ENCODE measurements at places on chromosomes 4 and X.

DNA sequence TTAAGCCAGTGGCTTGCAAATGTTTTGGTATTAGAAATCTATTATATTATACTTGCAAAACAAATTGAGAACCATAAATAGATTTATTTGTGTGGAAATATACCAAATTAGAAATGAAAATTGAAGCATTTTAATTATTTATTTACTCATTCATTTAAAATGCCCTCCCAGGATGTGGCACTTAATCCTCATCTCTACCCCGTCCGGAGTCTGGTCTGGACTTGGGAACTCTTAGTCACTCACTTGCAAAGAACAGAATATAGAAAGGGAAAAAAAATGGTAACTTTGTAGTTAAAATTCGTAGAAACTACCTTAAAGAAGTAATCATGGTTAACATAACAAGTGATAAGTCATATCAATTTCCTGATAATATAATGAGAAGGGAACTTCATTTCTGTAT, 775.9 kb upstream of the INTU start:
- no peak overlapping the region for H3K27ac ChIP-seq
- H3K27me3 ChIP-seq: no peaks in the 10 kb centered on the region
- no peak overlapping the region for H3K4me3 ChIP-seq
- H3K4me1 ChIP-seq: no peaks in the 10 kb centered on the region

GRCh38 chr4:135123632-135124031, 922.0 kb upstream of the PABPC4L start:
- H3K27ac ChIP-seq: no peak overlapping the region
- DNase-seq: no peak
- no peaks in the 10 kb centered on the region for H3K4me1 ChIP-seq
- no peak overlapping the region for H3K4me3 ChIP-seq
- H3K27me3 ChIP-seq: no peaks in the 10 kb centered on the region
- H3K36me3 ChIP-seq: no peaks in the 10 kb centered on the region

DNA sequence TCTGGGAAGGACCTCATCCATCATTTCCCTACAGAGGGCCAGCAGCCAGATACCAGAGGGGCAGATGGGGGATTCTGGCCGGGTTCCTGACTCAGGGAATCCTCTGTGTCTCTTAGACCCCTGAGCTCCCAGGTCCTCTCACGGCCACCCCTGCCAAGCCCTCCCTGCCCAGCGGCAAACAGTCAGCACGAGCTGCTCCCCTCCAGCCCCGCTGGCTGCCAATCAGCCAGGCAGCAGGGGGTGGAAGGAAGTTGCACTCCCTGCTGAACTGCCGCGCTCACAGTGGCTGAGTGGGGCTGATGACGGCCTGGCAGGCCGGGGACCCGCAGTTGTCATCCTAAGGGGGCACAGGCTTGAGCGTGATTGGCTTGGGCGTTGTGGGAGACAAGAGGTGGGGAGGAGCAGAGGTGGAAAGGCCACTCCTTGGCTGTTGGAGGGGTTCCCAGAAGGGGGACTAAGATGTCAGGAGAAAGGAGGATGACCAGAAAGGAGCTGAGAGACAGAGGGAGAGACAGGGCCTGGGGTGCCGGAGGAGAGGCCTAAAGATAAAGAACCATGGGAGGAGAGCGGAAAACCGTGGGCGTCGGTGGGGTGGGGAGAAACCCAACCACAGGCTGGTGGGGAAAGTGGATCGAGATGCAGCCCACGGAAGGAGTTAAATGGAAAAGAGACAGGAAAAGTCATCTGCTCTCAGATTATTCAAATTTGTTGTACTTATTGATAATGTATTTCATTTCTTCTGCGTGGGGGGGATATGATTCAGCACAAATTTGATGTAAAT, 4.4 kb upstream of the CCDC149 start:
- no peaks in the 10 kb centered on the region for H3K4me1 ChIP-seq
- no peaks in the 10 kb centered on the region for H3K27me3 ChIP-seq
- DNase-seq: no peak
- H3K27ac ChIP-seq: no peak overlapping the region
- no peaks in the 10 kb centered on the region for H3K36me3 ChIP-seq
- no peak overlapping the region for H3K4me3 ChIP-seq

GRCh38 chr4:47213106-47213505, 181.7 kb downstream of the GABRB1 start:
- no peaks in the 10 kb centered on the region for H3K27me3 ChIP-seq
- H3K27ac ChIP-seq: no peak overlapping the region
- H3K4me1 ChIP-seq: no peaks in the 10 kb centered on the region

- H3K4me3 ChIP-seq: no peak overlapping the region
- H3K4me1 ChIP-seq: no peaks in the 10 kb centered on the region
- no peak overlapping the region for H3K27ac ChIP-seq
- no peak for DNase-seq
- no peaks in the 10 kb centered on the region for H3K36me3 ChIP-seq
Measured at GRCh38 chr4:15901998-15902397, 36.5 kb downstream of the FGFBP1 start.

GRCh38 chr4:141220271-141220670, 424 bp upstream of the ZNF330 start:
- H3K4me1 ChIP-seq: peaks cover 6% of the 10 kb centered on the region
- peak overlapping the region; percentile 84 for H3K27ac ChIP-seq
- no peaks in the 10 kb centered on the region for H3K36me3 ChIP-seq
- no peaks in the 10 kb centered on the region for H3K27me3 ChIP-seq

- H3K36me3 ChIP-seq: no peaks in the 10 kb centered on the region
- no peaks in the 10 kb centered on the region for H3K27me3 ChIP-seq
- H3K4me1 ChIP-seq: no peaks in the 10 kb centered on the region
- no peak for DNase-seq
- H3K4me3 ChIP-seq: no peak overlapping the region
- no peak overlapping the region for H3K27ac ChIP-seq
Measured at GRCh38 chrX:41353985-41354384, 20.0 kb downstream of the DDX3X start.

- no peaks in the 10 kb centered on the region for H3K36me3 ChIP-seq
- DNase-seq: no peak
- H3K27me3 ChIP-seq: no peaks in the 10 kb centered on the region
- no peaks in the 10 kb centered on the region for H3K4me1 ChIP-seq
- H3K4me3 ChIP-seq: no peak overlapping the region
Measured at GRCh38 chr4:108024085-108024877, 34.6 kb downstream of the HADH start.

DNA sequence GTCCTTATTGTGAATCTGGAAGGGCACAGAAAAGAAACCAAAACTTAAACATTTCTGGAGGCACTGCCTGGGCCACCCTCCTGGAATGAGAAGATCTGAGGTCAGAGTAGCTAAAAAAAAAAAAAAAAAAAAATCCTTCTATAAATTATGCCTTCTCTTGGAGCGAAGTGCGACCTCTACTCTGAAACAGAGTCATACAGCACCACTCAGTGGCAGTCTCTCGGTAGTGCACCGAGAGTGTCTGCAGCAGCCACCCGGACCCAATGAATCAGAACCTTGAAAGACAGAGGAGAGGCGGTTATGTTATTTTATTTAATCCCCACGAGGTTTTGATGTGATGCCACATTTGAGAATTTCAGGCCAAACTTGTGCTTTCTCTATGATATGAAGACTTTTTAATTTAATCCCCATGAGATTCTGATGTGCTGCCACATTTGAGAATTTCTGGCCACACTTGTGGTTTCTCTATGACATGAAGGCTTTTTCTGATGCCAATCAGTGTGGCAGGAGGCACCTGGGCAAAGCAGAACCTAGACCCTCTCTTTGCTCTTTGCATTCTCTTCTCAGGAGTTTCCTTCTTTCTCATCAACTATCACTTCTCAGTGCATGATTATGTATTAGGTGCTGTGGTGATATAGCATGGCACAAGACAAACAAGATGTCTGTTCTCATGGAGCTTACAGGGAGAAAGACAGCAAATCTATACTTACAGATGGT, 5.6 kb upstream of the CT47C1 start:
- H3K36me3 ChIP-seq: no peaks in the 10 kb centered on the region
- peaks cover 4% of the 10 kb centered on the region for H3K4me1 ChIP-seq
- DNase-seq: peak; percentile 36
- H3K4me3 ChIP-seq: no peak overlapping the region
- 0 out of 2 replicates have a peak overlapping the region, but pooled peaks have one; percentile 49 for H3K27ac ChIP-seq

GRCh38 chr4:40875507-40876150, 125.9 kb downstream of the NSUN7 start:
- no peak overlapping the region for H3K27ac ChIP-seq
- H3K36me3 ChIP-seq: no peaks in the 10 kb centered on the region
- no peak for DNase-seq
- H3K4me3 ChIP-seq: no peak overlapping the region
- no peaks in the 10 kb centered on the region for H3K4me1 ChIP-seq

- H3K27ac ChIP-seq: no peak overlapping the region
- no peaks in the 10 kb centered on the region for H3K36me3 ChIP-seq
- DNase-seq: no peak
- no peaks in the 10 kb centered on the region for H3K4me1 ChIP-seq
- no peak overlapping the region for H3K4me3 ChIP-seq
Measured at GRCh38 chrX:22246620-22247019, 26.1 kb upstream of the CBLL2 start.

- no peak for DNase-seq
- no peak overlapping the region for H3K27ac ChIP-seq
- no peak overlapping the region for H3K4me3 ChIP-seq
- no peaks in the 10 kb centered on the region for H3K36me3 ChIP-seq
- H3K4me1 ChIP-seq: no peaks in the 10 kb centered on the region
Measured at GRCh38 chrX:35699642-35700041, 98.5 kb upstream of the MAGEB16 start.

GRCh38 chr4:82889287-82889686, 1.7 kb downstream of the SEC31A start:
- no peaks in the 10 kb centered on the region for H3K36me3 ChIP-seq
- peaks cover 33% of the 10 kb centered on the region for H3K4me1 ChIP-seq
- peak overlapping the region; percentile 87 for H3K4me3 ChIP-seq
- DNase-seq: no peak

DNA sequence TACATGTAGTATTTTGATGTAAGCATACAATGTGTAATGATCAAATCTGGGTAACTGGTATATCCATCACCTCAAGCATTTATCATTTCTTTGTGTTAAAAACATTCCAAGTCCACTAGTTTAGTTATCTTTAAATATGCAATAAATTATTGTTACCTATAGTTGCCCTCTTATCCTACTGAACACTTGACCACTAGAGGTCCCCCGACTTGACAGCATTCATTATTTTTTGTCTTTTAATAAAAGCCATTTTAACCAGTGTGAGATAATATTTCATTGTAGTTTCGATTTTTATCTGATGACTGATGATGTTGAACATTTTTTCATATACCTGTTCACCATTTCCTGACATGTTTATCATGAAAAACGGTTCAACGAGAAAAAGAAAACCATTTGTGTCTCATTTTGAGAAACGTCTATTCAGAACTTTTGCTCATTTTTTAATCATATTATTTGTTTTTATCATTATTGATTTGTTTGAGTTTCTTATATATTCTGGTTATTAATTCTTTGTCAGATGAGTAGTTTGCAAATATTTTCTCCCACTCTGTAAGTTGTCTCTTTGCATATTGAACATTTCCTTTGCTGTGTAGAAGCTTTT, 199.0 kb upstream of the CXXC4 start:
- H3K36me3 ChIP-seq: no peaks in the 10 kb centered on the region
- H3K4me1 ChIP-seq: no peaks in the 10 kb centered on the region
- H3K27ac ChIP-seq: no peak overlapping the region
- no peak for DNase-seq

GRCh38 chr4:139903845-139904244, 238.2 kb downstream of the MGST2 start:
- no peak for DNase-seq
- H3K36me3 ChIP-seq: no peaks in the 10 kb centered on the region
- peaks cover 18% of the 10 kb centered on the region for H3K4me1 ChIP-seq
- H3K27ac ChIP-seq: no peak overlapping the region
- H3K4me3 ChIP-seq: no peak overlapping the region
- no peaks in the 10 kb centered on the region for H3K27me3 ChIP-seq

- no peak overlapping the region for H3K27ac ChIP-seq
- no peak overlapping the region for H3K4me3 ChIP-seq
- no peaks in the 10 kb centered on the region for H3K36me3 ChIP-seq
- no peak for DNase-seq
- no peaks in the 10 kb centered on the region for H3K4me1 ChIP-seq
Measured at GRCh38 chrX:13786048-13786447, 30.8 kb downstream of the GPM6B start.

DNA sequence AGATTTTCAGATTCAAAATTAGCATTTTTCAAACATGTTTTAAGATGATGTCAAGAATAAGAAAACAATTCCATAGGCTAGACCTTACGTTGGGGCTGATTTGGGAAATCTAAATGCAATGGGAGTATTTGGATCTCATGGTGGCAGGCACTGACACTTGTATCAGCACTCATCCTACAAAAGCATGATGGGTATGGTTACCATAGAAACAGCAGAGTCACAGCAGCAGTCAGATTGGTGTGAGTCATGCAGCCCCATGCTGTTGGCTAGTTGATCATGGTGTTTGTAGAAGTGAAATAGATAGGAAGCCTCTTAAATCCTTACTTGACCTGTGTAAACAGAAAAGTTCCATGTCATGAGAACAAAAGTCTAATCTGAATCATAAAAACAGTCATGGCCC, 1637.3 kb upstream of the PABPC4L start:
- H3K36me3 ChIP-seq: no peaks in the 10 kb centered on the region
- no peak overlapping the region for H3K4me3 ChIP-seq
- H3K27ac ChIP-seq: no peak overlapping the region
- H3K4me1 ChIP-seq: no peaks in the 10 kb centered on the region
- H3K27me3 ChIP-seq: no peaks in the 10 kb centered on the region

GRCh38 chr4:101158134-101158482, 189.2 kb downstream of the PPP3CA start:
- H3K4me1 ChIP-seq: no peaks in the 10 kb centered on the region
- H3K27ac ChIP-seq: no peak overlapping the region
- no peak for DNase-seq
- no peaks in the 10 kb centered on the region for H3K36me3 ChIP-seq
- H3K4me3 ChIP-seq: no peak overlapping the region

GRCh38 chrX:3713937-3714434, 537 bp upstream of the PRKX start:
- H3K36me3 ChIP-seq: no peaks in the 10 kb centered on the region
- peak overlapping the region; percentile 54 for H3K4me3 ChIP-seq
- no peaks in the 10 kb centered on the region for H3K27me3 ChIP-seq
- no peaks in the 10 kb centered on the region for H3K4me1 ChIP-seq
- H3K27ac ChIP-seq: no peak overlapping the region
- DNase-seq: no peak

DNA sequence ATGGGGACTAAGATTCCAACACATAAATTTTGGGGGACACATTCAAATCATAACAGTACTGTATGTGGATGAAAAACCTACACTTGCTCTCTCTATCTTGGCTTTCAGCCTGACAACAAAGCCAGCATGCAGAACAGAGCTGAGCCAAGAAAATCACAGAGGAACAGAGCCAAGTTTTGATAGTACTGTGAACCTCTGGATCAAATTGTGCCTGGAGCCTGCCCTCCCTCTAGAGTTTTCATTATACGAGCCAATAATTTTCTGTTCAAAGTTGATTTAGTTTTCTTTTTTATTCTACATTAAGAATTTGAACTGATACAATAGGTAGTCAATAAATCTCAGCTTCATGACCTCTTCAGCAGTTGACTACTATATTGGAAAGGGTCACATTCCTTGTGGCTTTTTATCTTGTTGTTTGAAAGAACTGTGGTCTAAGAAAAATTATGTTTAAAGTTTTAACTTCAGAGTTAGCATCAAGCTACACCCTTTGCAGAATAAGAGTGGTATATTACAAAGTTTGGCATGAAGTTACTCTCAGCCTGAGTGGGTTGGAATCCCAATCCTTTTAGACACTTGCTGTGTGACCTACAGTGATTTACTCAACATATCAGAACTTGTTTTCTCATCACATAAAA, 31.1 kb downstream of the GRID2 start:
- H3K4me1 ChIP-seq: no peaks in the 10 kb centered on the region
- H3K36me3 ChIP-seq: no peaks in the 10 kb centered on the region
- no peaks in the 10 kb centered on the region for H3K27me3 ChIP-seq
- no peak for DNase-seq
- H3K27ac ChIP-seq: no peak overlapping the region
